Germinal center (tissue), 1 donor: ENCODE measurements at places on chromosomes 16 and 17.

GRCh38 chr16:4323845-4324488 lies 8.1 kb downstream of the GLIS2 start:
- no peak for DNase-seq

- no peak for DNase-seq
These were observed 82.3 kb upstream of the CBX4 start for GRCh38 chr17:79921411-79922115.

DNA sequence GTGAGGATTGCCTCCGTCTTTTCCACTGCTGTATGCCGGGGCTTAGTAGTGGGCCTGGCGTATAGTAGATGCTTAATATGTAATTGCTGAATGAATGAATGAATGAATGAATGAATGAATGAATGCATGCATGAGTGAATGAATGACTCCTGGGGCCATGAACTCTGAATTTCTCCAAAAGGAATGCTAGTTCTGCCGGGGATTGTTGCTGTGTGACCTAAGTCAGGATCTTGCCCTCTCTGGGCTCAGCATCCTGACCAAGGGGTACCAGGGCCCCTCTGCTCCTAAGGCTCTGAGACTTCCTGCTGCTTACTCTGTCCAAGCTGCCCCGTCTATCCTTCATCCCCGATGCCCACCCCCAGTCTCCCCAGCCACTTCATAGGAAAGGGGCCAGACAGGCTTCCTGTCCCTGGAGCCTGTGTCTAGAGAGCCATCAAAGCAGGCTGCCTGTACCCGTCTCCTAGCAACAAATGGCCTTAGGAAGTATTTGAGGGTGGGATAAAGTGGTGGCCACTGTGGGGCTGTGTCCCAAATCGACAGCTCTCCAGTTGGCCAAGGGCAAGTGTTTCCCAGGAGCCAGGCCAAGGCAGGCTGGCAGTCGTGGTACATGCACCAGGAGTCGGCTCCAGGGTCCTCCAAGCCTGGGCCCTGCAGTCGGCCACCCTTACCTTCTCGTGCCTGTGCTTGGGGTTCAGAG lies 11.6 kb upstream of the MPRIP start:
- no peak for DNase-seq

DNA sequence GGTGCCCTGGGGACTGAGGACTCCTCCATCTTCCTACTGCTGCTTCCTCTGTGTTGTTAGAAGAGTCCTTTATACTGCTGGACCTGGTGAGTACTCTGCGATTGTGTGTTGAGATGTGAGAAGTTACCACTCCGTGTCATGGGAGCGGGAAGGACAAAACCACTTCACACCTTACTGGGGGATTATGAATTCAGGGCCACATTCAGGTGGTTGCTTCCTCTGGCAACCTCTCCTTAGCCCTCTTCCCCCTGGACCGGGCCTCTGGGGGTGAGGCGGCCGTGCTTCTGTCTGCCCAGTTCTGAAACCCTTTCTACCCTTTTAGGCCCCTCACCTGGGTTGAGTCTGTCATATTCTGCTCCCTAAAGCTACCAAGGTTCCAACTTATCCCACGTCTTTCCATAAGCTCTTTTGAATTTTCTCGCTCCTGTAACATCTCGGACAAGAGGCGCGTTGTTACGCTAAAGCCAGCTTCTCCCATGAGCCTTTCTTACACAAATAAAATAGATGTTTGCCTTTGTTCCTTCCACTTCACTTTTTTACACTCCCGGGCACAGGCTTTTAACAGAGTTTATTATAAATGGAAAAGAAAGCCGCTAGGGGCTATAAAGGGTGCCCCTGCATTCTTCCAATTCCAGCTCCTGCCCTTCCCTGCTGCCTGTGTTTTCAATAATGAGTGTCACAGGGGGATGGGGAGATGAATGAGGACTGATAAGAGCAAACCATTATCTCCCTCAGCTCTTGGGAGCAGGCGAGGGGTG lies 20.7 kb upstream of the CDH13 start:
- DNase-seq, result no peak
